Anterior cingulate cortex (tissue), 58 donors: ENCODE measurements at places on chromosomes 2 and 18.

- DNase-seq, result no peak
Observed at GRCh38 chr2:65136253-65136652, 6.3 kb upstream of the RAB1A start.

DNA sequence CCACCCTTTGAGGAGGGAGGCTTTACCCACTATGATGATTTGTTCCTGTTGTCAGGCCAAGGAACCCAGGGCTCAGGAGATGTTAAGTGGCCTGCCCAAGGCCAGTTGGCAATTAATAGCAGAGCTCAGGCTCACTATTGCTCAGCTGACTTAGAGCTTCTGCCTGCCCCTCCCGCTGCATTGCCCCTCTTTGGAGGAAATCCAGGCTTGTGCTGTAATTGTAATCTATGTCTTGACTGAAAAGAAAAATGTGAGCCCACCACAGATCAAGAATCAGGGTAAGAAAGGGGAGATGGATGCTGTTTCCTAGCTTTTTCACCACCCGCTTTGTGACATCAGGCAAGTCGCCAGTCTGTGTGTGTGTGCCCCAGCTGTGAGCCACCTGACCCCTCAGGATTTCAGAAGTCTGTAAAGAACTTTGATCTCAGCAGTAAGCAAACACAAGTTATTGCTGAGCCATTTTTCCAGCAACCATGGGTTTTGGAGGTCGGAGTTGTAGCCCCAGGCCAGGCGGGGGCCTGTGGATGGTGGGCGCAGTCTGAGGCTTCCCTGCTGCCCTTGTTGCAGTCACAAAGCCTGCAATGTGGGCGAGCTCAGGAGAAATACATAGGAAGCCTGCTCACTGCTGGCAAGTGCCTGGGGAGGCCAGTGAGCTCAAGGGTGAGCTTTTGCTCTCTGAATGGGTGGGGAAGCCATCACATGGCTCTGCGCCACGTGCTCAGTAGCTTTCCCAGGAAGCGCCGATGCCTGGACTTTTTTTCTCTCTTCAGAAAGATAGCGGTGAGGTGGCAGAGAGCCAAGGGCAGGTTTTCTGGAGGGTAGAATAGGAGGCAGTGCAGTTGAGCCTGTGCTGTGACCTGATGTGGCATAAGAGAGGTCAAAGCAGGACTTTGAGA, 6.1 kb downstream of the CABLES1 start:
- no peak for DNase-seq

DNA sequence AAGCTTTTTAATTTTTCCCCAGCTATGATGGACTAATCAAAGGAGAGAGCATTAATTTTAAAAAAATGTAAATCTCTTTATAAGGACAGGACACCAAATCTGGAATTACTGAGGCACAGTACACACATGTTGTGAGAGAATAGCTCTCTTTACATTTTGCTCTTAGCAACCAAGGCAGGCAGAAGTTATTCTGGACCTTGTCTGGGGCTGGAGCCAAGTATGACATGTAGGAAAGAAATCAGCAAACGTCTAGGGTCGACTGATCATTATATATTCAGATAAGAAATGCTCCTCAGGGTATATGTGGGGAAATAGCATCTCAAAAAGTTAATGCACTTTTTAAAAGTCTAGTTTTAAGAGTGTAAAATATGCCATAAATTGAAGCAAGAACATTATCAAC, 1330.0 kb upstream of the CELF4 start:
- no peak for DNase-seq

GRCh38 chr2:174009488-174010223, 44.5 kb upstream of the SP3 start:
- DNase-seq, result no peak
